ENCODE measurements at places on chromosomes 16 and 17. TPM values are rescaled to one million over a fixed set of nuclear protein-coding genes. Genes with fewer than 3 reads are reported as not detected.

The NOTUM gene
- total RNA-seq = not detected

The TP53TG3F gene
- not detected for total RNA-seq

The SMIM36 gene
- total RNA-seq = not detected

DNA sequence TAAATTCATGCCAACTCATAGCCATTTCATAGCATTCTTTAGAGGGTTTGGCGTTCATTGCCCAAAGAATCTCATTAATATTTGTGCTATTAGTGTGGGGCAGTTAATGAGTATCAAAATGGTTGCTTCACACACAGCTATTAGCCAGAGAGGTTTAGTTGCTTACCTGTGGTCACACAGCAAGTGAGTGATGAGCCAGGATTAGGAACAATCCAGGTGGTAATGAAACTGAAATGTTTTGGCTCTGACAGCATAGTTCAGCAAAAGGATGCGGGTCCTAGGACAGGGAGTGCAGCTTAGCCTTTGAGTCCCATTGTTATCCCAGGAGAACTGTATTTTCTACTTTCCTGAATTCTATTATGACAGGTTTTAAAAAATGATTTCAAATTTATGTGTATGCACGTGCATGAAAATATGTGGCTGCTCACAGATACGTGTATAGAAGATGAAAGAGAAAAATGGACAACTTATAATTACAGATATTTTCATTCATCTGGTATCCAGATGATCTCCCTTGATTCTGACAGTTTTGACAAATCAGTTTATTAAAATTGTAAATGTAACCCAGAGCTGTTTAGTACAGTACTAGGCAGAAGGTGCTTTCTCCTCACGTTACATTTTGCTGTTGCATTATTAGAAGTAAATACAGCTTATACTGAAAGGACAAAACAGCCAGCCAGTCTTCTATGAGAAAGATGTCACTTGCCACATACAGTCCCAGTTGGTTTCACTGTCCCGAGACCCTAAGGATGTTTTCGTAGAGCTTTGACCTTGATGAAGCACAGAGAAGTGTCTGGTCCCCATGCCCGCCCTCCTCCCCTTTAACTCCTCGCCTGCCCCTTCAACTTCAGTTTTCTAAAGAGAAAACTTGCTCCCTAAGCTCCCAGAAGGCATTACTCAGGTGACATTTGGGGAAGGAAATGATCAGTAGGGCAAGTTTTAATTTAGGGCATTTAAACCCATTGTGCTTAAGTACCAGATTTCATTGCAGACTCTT lies 99.8 kb upstream of the TBX2 start:
- DNase-seq = no peak

DNA sequence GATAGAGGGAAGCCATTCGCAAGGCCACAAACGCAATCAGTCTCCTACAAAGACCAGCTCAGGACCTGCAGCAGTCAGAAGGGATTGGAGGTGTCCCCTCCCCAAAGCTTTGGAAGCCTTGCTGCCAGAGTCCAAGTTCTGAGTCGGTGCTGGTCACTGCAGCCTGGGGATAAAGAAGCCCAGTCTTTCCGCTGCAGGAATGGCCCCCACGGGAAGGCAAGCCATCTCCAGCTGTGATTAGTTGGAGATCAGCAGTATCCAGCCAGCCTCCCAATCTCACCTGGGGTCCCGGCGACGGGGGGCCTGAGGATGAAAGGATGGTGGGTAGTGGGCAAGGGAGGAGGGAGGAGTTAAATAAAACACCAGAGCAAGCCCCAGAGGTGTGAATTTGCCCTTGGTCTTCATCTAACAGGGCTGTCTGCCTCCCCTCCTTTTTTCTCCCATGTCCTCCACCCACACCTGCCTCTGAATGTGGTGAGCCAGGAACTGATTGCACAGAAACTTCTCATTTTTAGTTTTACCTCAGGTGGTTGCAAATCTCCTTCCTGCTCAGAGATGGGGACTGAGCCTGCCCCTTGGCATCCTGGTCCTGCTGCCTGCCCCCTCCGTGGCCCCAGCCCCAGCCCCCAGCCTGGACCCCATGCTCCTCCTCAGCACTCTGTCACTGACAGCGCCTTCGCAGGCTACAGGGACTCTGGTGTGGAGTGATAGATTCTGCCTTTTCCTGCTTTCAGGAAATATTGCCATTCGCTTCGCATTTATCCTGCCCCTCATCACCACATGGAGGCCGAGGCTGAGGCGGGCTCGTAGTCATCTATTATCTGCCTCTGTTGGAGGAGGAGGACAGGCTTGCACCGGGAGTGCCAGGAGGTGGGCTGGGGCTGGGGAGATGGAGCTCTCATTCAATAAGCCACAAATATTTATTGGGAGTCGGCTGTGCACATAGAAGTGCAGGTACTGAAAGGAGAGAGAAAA lies 262.9 kb upstream of the SDK2 start:
- DNase-seq = no peak

DNA sequence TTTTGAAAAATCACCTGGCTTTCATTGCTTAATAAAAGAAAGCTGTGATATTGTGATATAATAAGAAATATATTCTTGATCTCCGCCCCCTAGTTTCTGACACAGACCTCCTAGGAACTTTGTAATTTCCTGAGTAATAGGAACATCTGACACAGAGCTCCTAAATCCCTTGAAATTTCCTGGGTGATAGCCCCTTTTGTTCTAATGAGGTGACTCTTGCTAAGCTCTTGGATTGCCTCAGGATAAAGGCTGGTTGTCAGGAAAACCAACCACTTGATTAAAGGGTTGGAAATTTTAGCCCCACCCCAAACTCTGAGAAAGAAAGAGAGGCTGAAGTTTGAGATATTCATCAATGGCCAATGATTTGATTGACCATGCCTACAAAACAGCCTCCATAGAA lies 326.4 kb upstream of the KIF2B start:
- DNase-seq = no peak

GRCh38 chr17:62999736-63000135 lies 33.7 kb downstream of the TANC2 start:
- no peak for DNase-seq

- no peak for DNase-seq
Measured at GRCh38 chr16:67384778-67385510, 8.4 kb downstream of the TPPP3 start.

- DNase-seq = peak; percentile 79
Measured at GRCh38 chr17:8192070-8192815, 2.3 kb upstream of the BORCS6 start.

GRCh38 chr17:68377771-68378267 lies 79.5 kb downstream of the WIPI1 start:
- no peak for DNase-seq

All from HT1080 (cell line).